ENCODE measurements at places on chromosomes 1 and 21.

DNA sequence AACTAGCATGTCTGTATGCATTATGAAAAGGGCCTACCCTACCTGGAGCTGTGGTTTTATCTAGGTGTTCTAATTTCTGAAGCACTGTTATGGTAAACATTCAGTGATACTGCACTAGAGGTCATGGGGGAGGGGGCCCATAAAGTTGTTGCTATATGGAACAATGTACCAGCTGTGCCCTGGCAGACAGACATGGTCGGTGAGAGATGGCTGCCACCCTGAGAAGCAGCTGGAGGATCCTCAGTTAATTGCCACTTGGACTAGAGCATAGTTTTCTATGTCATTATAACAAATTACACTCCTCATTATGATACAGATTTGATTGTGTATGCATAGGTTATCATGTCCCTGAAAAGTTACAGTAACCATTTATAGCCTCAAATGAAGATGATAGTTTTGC is 45.4 kb downstream of the ILDR2 start:
- no peak for DNase-seq

DNA sequence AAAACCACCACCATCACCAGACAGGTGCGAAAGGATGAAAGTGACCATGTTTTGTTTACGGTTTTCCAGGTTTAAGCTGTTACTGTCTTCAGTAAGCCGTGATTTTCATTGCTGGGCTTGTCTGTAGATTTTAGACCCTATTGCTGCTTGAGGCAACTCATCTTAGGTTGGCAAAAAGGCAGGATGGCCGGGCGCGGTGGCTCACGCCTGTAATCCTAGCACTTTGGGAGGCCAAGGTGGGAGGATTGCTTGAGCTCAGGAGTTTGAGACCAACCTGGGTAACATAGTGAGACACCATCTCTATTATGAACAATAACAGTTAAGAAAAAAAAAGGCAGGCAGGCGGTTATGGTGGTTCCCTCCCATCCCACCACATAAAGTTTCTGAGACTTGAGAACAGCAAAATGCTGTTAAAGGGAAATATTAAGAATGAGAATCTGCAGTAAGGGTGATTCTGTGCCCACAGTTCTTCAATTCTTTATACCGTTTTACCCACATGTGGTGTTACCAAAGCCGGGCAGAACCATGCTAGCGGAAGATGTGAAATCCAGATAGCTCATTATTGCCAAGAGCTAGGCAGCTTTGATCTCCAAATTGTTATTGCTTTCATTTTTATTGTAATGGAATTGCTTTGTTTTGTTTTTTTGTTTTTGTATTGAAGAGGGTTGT is 34.5 kb upstream of the TDRD10 start:
- peak; percentile 46 for DNase-seq

DNA sequence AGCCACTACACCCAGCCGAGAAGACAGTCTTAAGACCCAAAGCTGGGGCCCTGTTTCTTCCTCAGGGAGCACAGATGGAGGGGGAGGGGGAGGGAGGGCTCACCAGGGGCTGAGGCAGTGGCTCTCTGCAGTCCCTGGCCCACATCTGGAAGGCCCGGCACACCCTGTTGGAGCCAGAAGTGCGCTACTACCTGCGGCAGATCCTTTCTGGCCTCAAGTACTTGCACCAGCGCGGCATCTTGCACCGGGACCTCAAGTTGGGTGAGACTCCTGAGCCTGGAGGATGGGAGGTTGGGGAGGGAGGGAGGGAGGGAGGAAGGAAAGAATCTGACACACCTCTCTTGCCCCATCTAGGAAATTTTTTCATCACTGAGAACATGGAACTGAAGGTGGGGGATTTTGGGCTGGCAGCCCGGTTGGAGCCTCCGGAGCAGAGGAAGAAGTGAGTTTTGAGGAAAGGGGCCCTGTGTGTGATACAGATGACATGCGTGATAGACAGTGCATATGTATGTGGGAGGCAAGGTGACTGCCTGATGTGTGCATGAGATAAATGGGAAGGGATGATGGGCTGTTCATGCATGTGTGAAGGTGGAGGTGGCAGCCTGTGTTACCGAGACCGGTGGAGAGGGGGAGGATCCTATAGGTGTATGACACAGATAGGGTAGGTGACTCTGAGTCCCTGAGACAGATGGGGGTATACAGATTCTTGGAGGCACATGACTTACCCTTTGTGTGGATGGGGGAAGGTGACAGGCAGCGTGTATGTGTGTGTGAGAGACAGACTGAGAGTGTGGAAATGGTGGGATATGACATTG is 1.5 kb downstream of the PLK3 start:
- DNase-seq: peak; percentile 63

DNA sequence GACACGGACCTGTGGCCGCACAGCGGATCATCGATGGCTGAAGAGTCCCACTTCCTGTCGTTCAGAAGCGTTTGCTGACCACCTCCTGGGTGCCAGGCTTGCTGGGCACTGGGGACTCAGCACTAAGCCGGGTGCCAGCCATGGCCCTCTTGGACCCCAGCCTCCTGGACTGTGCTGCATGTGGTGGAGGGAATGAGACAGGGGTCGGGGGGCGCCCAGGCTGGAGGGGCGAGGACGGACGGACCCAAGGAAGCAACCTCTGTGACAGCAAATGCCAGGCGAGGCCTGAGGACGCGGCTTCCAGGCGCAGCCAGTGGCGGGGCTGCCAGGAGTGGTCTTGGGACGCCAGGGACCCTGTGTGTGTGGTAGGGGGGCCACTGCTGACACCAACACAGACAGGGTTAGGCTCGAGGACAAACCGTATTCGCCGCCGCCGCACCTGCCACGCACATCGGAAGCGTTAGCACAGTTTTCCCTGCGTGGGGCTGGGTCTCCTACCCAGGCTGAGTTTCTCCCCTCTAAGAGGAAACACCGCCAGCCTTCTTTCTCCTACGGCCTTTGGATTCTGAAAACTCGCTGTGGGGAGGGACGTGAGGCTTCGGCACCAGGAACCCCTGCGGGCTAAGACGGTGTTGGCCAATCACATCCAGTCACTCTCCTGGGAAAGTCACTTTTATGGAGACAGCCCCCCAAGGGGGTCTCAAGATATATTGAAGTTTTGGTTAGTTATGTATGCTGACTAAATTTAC is 3.1 kb upstream of the MXRA8 start:
- DNase-seq: no peak

GRCh38 chr1:86035101-86035500 is 121.5 kb downstream of the COL24A1 start:
- no peak for DNase-seq
